ENCODE measurements at places on chromosomes 7 and 10.

DNA sequence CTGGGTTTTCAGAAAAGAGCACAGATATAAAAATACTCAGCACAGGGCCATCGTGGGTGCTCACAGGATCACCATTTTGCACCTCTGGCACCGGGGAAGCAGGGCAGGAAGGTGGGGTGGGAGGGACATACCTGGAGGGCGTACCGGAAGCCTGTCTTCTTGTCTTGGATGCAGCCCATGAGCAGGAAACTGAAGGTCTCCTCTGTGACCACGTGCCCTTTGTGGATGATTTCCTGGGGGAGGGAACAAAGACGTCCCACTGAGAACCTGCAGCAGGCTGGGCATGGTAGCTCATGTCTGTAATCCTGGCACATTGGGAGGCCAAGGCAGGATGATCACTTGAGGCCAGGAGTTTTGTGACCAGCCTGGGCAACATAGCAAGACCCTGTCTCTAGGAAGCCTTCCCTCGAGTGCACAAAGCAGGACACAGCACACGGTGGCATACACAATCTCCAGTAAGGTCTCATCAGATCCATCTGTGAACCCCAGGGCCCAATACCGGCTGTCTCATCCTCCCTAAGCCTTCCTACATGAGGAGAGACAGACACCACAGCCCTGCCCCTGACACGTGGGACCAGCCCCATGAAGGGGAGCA, 9.5 kb downstream of the PTCD1 start:
- no peak for DNase-seq

DNA sequence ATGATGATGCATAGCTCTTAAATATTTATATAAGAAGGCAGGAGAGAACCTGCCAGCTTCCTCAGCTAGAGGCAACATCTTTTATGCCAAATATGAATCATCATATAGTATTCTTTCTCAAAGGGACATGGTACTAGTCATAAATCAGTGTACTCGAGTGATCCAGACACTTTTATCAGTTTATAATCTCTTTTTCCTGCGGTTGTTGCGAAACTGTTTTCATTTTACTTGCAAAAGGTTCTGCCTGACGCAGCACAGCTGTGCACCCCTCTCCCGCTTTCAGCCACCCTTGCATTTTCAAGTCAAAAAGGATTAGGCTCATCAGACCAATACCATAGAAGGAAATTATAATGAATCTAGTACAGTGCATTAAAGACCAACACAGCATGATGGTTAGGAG, 332.3 kb upstream of the PRKCQ start:
- DNase-seq: no peak

DNA sequence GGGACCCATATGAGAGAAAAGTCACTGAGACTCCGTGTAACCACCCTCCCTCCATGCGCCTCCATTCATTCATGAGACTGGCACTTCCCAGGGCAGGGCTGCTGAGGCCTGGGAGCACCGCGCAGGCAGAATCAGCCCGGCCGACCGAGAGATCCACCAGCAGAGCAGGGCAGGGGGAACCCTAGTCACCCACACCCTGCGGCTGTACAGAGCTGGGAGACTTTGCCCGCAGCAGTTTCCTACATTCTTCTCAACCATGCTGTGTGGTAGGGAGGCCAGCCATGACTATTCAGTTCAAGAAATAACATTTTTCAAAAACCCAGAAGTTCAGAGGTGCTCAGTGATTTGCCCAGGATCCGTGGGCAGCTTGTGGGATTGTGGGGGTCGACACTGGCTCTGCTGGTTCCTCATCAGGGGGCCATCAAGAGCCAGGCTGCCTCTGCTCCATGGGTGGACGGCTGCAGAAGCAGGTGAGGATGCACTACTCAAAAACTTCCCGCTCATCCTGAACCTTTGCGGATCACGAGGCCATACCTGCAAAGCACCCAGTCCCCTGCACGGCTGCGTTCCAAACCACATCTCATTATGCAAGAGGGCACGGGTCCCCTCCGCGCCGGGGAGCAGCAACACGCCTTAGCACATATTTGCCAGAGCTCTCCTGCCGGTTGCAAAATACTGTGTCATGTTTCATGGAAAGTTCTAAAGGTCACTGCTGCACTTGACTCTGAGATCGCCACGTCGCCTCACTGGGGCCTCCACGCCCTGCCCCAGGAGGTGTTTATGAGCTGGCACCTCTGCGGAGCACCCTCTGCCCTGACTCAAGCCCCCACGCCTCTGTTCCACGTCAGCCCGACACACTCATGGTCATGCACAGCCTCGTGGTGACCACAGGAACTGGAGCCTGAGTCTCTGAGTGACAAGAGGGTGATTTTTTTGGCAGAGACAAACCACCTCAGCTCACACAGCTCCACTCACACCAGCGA, 132.0 kb downstream of the PRKAG2 start:
- no peak for DNase-seq

DNA sequence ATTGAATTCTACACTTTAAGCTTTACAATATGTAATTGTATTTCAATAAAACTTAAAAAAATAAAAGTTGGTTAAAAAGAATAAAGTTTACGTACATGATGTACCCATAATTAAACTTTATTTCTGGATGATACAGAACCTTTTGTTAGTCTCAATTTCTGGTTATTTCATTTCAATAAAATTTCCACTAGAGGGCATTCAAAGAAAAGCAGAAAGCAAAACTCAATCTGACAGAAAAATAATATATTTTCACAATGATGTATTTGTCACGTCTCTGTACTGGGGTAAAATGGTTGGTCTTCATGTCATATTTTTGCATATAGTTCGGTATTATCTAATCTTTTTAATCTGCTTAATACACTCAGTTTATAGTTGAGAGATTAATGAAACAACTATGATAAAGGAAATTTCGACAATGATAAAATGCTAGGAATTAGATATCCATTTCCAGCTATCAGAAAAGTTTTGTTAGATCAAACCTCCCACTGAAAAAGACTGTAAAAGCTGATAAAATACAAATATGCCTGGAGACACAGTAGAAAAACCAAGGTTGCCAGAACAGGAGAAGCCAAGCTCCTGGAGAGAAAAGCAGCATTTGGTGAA, 27.4 kb downstream of the ASZ1 start:
- no peak for DNase-seq

- no peak for DNase-seq
Measured at GRCh38 chr10:15595260-15595659, 124.5 kb downstream of the ITGA8 start.

DNA sequence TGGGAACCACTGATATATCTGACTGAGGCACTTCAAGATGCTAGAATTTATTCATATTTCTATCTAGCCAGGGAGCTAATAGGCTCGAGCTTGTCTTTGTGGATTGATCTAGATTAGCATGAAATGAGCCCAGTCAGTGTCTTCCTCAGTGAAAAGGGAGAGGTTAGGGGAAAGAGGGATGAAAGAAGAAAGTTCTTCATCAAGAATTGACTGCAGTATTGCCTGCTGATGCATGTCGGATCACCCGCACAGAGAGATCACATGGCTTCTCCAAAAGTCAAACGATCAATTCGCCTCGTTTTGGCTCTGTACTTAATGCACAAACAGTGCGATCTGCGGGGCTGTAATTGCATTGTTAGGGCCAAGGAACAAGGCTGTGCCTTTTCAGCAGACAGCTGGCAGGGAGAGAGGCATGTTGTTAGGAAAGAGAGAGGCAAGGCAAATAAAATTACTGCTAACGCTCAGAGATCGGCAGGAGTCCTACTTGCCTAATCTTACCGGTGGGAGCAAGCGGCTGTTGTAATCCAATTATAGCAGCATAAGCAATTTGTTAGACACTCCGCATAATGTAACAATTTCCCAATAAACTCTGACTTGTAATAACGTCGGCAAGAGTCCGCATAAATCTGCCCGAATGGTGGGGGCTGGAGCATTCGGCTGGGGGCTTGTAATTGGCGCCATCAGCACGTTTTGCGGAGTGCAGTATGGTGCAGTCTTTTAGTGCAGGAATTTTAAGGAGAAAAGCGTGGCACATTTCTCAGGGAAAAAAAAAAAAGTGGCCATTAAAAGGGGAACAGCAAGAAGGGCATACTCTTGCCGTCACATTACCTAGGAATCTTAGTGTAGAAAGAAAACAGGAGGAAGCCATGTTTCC, 102.1 kb downstream of the POLL start:
- DNase-seq: no peak

- DNase-seq: no peak
Measured at GRCh38 chr7:29548823-29549222, 14.8 kb upstream of the PRR15 start.

GRCh38 chr7:2843711-2844152, 376 bp downstream of the GNA12 start:
- DNase-seq: no peak

- DNase-seq: no peak
Measured at GRCh38 chr10:127815147-127815546, 77.6 kb downstream of the CLRN3 start.

GRCh38 chr7:124801330-124801895, 35.8 kb upstream of the GPR37 start:
- DNase-seq: no peak

- DNase-seq: no peak
Measured at GRCh38 chr7:116598861-116599260, 73.1 kb upstream of the MET start.

GRCh38 chr10:22426653-22427052, 81.4 kb downstream of the SPAG6 start:
- DNase-seq: no peak

GRCh38 chr7:22728401-22729029, 1.5 kb downstream of the IL6 start:
- DNase-seq: no peak

GRCh38 chr10:59337201-59337652, 25.1 kb downstream of the FAM13C start:
- DNase-seq: no peak

GRCh38 chr7:37729181-37729580, 45.6 kb downstream of the GPR141 start:
- no peak for DNase-seq

DNA sequence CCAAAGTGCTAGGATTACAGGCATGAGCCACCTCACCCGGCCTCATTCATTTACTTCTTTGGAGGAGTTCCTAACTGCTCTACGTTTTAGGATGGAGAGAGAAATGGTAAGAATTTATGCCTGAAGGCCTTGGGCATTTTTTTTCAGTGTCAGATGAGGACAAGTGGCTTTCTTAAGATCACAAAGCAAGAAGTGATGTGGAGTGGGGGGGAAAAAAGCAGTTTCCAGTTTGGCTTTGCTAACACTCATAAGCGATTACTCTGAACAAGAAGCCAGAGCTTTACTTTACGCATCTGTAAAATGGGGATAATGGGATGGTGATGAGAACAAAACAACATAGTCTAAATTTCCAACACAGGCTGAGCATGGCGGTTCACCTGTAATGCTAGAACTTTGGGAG, 2.6 kb upstream of the PPIA start:
- no peak for DNase-seq

DNA sequence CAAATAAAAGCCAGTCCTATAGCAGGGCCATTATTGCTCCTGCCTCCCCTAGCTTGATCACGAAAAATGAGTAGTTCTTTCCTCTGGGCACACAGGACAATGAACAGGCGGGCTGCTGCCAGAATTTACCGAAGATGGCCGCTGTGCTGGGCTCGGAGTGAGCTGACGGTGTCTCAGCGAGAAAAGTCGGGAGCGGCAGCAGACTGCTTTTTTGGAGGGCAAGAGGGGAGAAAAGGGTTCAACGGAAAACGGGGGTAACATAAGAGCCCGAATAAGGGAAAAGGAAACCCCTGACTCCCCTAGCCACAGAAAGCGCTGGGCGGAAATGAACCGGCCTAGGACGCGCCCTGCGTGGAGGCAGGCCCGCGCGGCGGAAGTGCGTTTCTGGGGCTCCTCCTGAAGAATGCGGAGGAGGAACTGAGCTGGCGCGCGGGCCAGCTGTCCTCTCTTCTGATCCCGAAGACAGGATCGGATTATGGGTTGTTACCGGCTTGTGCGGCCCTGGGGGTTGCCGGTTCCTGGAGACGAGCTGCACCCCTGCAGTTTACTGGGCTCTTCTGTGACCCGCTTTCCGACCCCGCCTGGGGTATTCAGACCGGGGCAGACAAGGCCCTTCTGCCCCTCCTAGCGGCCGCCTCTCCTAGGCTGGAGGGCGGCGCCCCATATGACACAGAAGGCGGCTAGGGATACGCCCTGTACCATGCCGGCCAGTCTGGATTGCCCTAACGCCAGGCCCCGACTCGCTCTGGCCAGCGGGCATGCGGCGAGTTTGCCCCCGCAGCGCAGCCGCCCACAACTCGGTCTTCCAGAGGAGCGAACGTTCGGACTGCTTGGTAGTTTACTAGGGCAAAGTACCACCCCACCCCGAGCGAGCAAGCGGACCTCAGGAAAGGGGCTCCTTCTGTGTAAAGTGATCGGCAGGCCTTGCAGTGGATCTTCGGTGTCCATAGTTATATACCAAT, 30.1 kb upstream of the KMT2E start:
- peak; percentile 72 for DNase-seq

DNA sequence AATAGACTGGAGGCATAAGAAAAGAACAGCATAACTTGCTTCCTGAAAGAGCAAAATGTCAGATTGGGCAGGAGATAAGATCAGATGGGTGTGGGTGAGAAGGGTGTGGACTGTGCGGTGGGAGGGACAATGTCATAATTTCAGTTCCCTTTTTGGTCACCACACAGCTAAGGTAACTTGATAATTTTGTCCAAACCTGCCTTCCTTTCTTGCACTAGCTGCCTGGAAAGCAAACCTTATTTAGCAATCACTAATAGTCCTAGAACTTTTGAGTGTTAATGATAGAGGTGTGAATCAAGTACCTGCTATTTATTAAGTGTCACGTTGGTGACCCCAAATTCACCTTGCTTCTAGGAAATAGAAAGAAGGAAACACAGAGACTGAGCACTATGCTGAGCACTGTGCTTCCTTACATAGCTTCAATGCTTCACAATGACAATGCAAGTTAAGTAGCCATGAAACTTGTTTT, 72.4 kb upstream of the SP4 start:
- peak; percentile 13 for DNase-seq

DNA sequence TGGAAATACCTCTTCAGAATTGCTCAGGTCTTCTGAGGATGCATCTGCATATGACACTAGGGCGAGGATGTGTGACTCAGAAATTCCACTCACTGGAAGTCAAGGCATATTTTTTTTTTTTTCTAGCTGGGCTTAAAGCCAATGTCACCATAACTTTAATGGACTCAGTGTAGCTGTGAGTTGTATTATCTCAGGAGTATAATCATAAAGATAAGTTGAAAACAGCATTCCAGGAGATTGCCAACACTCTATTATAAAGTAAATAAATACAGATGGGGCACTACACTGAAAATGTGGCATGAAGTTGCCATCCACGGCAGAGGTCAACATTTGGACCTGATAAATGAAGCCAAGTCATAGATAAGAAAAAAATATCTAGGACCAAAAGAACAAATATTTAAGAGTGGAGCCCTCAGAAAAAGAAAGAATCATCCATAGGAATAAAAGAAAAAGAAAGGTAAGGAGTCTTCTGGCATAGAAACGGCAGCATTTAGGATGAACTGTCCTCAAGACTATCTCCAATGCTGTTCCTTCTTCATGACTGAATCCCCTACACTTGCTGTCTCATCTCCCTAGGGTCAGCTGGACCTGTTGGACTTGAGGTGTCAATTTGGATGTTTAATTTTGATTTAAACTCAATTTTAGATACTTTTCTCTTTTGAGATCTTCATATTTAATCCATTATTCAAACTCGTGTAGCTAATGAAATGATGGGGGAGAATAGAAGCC, 72.9 kb upstream of the CAV2 start:
- no peak for DNase-seq

All from stimulated activated CD4-positive, alpha-beta T cell treated with anti-CD3 and anti-CD28 coated beads, Interleukin-2, amount 100 ng/mL, for 4 hours (primary cell).